Coronary artery (tissue), 2 donors: ENCODE measurements at places on chromosomes 4 and X.

GRCh38 chrX:86348669-86349068, 200.4 kb downstream of the DACH2 start:
- DNase-seq = no peak

DNA sequence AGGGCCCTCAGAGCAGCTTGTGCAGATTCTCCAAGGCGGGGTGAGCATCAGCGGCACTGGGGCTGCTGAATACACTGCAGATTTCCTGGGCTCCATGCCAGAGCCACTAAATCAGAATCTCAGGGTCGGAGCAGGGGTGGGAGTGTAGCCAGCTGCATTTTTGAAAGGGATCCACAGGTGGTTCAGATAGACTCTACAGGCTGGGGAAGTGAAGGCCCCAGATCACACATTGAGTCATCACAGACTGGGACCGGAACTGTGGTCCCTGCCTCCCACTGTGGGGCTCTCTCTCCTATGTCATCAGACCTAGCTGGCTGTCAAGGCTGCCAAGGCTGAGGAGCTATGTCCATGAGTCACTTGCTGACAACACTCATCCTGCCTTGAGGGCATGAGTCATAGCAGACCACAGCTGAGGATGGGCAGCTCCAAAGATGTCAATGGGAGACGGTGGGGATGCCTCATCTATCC, 162.3 kb upstream of the MAMLD1 start:
- DNase-seq = peak; percentile 78

GRCh38 chr4:121654738-121655137, 42.0 kb downstream of the ANXA5 start:
- DNase-seq = no peak

GRCh38 chr4:5979981-5980380, 38.2 kb downstream of the C4orf50 start:
- peak; percentile 38 for DNase-seq

GRCh38 chr4:138789796-138790195, 225.8 kb upstream of the NOCT start:
- DNase-seq = no peak
